Putamen (tissue), 1 donor: ENCODE measurements at places on chromosomes 3 and 15.

GRCh38 chr3:135992072-135992471, 26.5 kb downstream of the PPP2R3A start:
- no peak for DNase-seq

- no peak for DNase-seq
Measured at GRCh38 chr3:33426068-33426467, 14.1 kb downstream of the UBP1 start.

DNA sequence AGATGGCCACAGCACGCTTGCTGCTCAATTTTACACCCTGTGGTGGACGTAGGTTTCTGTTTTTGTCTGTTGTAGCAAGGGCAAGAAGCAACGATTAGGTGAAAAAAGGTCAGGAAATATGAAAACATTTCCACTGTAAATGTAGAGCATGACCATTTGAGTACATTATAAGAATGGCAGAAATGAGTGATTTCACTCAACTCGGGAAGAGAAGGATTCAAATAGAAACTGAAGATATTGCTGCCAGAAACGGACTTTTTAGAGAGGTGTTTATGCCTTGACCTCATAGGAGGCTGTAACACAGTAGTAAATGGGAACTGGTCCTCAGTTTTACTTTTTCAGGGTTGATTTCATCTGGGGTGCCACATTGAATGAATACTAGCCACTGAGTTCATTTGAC, 33.1 kb upstream of the GASK1A start:
- DNase-seq, result no peak

GRCh38 chr3:145094355-145094941, 1066.5 kb downstream of the PLOD2 start:
- DNase-seq, result no peak

GRCh38 chr3:66142079-66142478, 78.7 kb upstream of the SLC25A26 start:
- DNase-seq, result no peak

- no peak for DNase-seq
Measured at GRCh38 chr3:52554026-52554755, 17.8 kb downstream of the UQCC5 start.

DNA sequence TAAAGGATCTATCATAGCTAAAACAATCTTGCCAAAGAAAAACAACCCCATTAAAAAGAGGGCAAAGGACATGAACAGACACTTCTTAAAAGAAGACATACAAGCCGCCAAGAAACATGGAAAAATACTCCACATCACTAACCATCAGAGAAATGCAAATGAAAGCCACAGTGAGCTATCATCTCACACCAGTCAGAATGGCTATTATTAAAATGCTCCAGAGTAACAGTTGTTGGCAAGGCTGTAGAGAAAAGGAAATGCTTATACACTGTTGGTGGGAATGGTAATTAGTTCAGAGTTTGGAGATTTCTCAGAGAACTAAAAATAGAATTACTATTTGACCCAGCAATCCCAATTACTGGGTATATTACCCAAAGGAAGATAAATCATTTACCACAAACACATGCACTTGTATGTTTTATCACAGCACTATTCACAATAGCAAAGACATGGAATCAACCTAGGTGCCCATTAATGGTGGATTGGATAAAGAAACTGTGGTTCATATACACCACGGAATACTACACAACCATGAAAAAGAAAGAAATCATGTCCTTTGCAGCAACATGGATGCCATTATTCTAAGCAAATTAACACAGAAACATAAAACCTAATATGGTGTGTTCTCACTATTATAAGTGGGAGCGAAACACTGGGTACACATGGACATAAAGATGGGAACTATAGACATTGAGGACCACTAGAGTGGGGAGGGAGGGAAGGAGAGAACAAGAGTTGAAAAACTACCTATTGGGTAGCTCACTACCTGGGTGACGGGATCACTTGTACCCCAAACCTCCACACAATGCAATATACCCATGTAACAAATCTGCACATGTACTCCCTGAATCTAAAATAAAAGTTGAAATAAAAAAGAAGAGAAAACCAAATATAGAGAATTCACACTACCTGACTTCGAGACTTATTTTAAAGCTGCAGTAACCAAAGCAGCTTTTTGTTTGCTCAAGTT, 32.6 kb downstream of the ITGA11 start:
- DNase-seq, result no peak

DNA sequence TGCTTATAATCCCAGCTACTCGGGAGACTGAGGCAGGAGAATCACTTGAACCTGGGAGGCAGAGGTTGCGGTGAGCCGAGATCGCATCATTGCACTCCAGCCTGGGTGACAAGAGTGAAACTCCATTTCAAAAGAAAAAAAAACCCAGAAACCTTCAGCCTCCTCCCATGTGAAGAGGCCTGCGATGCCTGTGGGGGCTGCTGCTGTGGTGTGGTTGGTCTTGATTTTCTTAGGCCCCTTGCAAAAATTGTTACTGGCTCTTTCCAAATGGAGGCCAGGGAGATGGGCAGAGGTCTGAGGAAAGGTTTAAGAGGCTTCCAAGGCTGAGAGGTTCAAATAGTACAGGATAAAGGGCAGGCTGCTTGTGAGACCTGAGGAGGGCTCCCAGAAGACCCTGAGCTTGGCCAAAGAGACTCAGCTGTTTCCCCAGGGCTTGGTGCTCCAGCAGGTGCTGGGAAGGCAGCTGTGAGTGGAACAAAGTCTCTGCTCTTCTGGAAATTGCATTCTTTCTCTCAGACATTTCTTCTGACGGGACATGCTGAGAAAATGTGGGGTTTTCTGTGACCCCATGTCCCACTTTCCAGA, 18.4 kb downstream of the GCSAM start:
- no peak for DNase-seq

GRCh38 chr3:104952146-104952972, 414.4 kb upstream of the ALCAM start:
- DNase-seq, result no peak

DNA sequence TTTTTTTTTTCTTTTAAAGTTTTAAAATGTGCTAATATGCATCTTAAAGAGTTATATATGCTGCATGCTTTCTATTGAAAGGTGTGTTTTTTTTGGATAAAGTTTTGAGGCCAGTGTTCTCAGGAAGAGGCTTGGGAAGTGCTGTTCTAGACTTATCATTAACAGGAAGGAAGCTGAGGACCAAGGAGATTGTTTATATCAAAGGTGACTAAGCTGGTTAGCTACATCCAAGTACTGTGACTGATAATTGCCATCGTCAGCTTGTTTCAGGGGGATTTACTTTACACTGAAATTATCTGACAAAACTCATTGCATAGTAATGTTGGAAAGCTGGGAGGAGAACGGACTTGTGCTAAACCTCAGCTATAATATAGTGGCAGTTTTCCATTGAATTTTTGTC, 36.3 kb upstream of the UTS2B start:
- DNase-seq, result no peak

GRCh38 chr15:81338170-81339007, 14.4 kb upstream of the STARD5 start:
- no peak for DNase-seq

DNA sequence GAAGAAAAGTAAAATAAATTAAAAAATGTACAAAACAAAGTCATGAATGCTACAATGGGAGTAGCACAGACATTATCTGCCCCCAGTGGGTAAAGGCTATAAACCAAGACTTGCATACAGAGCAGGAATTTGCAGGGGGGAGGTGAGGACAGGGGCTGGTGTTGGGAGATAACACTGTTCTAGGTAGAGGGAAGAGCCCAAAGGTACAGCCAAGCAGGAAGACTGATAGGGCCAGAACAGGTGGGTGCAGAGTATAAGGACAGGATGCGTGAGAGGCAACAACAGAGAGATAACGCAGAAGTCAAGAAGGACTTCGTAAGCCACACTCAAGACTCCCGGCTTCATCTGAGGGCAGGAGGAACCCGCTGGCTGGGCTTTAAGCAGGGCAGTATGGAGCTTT, 146.5 kb downstream of the CTNNB1 start:
- no peak for DNase-seq

DNA sequence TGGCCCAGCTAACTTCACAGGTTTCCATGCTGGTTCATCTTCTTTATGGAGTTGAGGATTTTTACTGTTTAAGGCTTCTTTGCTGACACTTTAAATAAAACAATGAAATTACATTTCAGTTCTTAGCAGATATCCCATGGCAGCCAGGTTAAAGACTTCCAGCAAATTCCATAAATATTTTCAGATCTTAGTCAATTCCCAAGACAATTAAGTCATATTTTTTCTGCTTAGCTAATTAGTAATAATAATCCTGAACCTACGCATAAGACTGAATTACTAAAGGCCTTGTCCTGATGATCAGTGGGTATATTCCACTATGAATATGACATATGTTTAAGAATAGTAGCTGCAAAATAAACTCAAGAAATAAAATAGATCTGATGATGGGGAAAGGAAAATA, 83.3 kb downstream of the NR2E3 start:
- no peak for DNase-seq

DNA sequence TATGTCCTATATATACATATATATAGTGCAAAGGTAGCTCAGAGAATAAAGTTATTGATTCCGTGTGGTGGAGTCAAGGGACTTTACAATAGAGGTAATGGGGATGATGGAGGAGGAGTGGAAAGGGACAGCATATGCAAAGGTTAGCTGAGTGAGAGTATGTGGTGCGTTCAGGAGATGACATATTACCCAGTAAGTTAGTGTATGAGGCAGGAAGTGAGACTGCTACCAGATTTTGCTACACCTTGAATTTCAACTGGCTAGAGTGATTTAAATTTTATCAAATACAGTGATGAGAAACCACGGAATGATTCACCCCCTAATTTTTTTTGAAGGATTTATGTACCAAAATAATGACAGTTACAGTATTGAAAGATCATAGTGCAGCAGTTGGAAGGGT, 2.8 kb downstream of the ACTL6A start:
- no peak for DNase-seq

- no peak for DNase-seq
Measured at GRCh38 chr3:39550354-39551051, 83.0 kb downstream of the MOBP start.

DNA sequence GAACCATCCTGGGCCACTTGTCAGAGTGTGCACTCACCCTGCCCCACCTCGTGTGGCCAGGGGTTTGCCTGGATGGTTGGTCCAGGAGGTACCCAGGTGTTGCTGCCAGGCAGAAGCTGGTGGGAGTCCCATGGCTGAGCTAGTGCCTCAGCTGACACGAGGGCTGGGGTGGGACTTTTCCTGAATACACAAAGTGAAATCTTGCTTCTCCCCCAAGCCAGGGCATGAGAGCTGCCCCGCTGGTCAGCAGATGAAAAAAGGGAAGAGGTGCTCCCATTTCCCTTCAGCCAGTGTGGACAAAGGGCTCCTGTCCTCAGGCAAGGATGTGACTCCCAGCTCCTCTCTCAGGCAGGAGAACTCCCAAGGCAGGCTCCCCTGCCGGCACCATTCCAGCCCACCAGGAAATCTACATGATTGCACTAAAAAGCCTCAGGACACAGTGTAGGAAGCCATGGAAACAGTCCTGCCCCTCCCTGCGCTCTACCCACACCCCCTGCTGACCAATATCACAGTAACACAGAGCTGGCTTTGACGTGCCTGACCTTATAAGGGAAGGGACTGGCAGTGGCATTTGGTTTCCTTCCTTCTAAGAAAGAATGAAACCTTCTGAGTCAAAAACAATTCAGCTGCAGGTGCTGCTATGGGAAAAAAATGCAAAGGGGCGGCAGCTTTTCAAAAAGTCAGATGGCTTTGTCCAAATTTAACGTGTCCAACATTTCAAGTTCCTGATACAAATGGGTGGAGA, 33.9 kb downstream of the MYO5C start:
- no peak for DNase-seq

DNA sequence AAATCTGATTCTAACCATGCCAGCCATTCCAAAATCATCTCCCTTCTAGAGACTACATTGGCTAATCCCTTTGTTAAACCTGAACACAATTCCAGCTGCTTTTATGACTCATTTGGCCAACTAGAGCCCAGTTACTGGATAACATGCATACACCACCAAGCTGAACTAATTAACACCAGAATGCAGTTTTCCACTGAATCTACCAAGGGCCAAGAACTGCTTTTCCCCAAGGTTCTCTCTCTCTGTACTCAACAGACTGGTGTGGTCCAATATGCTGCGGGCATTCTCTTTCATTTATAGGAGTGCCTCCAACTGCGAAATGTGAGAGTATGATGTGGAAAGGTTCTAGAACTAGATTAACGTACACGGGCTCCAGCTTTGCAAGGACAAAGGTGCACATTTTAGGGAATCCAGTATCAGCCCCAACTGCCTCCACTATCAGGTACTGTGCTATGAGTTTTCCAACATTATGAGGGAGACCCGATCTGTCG, 1.5 kb downstream of the CHSY1 start:
- DNase-seq, result no peak

DNA sequence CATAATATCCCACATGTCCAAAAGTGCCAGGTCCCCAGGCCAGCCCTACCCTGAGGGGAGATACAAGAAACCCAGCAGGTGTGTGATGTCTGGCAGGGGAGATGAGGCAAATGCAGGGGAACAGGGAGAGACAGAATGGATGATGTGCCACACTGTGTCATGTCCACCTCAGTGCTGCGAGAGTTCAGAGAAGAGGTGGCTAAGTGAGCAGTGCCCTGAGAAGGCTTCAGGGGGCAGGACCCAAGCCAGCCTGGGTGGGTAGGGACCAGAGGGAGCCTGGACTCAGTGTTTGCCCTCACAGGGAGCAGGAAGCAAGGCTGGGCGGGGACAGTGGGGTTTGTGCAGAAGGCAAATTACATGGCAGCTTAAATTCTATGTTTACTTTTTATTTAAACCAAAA, 61.2 kb downstream of the KLHL6 start:
- DNase-seq, result no peak

DNA sequence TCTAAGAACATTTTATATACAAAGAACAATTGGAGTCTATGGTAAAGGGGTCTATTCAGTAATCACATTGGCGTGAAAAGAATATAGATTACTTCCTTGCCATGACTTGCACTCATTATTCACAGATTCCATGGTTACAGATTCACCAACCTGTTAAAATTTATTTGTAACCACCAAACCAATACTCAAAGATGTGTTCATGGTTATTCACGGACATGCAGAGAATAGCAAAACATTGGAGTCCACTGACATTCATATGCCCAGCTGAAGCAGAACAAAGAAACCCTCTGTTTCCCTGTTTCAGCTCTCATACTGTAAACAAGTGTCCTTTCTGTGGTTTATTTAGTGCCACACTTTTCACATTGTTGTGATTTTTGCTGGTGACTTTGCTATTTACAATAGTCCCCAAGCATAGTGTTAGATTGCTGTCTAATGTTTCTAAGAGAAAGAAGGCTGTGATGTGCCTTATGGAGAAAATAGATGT, 185.8 kb upstream of the TTC14 start:
- DNase-seq, result peak; percentile 79

- DNase-seq, result no peak
Measured at GRCh38 chr3:179088306-179088705, 16.7 kb upstream of the ZMAT3 start.

GRCh38 chr3:130609166-130609979, 92.4 kb downstream of the COL6A6 start:
- no peak for DNase-seq

- DNase-seq, result no peak
Measured at GRCh38 chr3:34132069-34132692, 333.8 kb downstream of the PDCD6IP start.

GRCh38 chr3:98980915-98981596, 79.6 kb upstream of the DCBLD2 start:
- DNase-seq, result no peak
